ENCODE measurements at places on chromosomes 7 and 10.

GRCh38 chr7:88401009-88401623 is 94.4 kb upstream of the STEAP4 start:
- DNase-seq, result no peak

- DNase-seq, result no peak
Observed at GRCh38 chr7:155303039-155303593, 5.4 kb downstream of the INSIG1 start.

DNA sequence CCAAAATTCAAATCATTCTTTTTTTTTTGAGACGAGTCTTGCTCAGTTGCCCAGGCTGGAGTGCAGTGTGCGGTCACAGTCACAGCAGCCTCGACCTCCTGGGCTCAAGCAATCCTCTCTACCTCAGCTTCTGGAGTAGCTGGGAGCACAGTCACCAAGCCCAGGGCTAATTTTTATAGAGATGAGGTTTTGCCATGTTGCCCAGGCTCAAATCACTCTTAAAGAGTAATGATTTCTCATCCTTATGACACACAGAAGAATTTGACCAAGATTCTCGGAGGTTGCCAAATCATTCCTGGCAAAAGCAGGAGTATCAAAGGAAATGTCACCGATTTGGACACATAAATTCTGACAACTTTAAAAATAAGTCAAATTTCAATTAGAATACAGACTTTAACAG is 39.1 kb downstream of the SIRT1 start:
- DNase-seq, result no peak

- no peak for DNase-seq
Observed at GRCh38 chr7:96303686-96304443, 18.0 kb downstream of the SLC25A13 start.

GRCh38 chr10:987620-987869 is 689 bp upstream of the GTPBP4 start:
- no peak for DNase-seq

DNA sequence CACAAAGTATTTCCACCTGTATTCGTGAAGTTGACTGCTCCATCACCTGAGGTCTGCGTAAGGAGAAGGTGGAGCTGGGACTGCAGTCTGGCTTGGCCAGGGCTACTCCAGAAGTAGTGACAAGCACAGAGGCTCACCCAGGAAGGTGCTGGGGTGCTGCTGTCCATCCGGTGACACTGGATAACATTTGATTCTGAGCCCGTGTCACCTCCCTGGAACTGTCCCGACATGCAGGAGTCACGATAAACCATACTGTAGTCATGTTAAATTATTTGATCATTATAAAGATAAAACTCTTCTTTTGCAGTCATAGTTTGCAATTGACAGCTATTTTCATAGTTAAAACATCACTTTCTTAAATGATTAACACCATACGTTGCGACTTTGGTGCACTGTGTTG is 28.7 kb upstream of the GALNTL5 start:
- DNase-seq, result no peak

Measured in activated T-helper 1 cell treated with Interleukin-2 at 50 U/mL for 16 hours (primary cell).